NT2/D1 (cell line): ENCODE measurements at places on chromosomes 5 and 9.

- DNase-seq: no peak
These were observed 37.3 kb downstream of the MED27 start for GRCh38 chr9:132042324-132042723.

- DNase-seq: peak; percentile 13
These were observed 104.7 kb upstream of the GPR151 start for GRCh38 chr5:146620669-146621051.

DNA sequence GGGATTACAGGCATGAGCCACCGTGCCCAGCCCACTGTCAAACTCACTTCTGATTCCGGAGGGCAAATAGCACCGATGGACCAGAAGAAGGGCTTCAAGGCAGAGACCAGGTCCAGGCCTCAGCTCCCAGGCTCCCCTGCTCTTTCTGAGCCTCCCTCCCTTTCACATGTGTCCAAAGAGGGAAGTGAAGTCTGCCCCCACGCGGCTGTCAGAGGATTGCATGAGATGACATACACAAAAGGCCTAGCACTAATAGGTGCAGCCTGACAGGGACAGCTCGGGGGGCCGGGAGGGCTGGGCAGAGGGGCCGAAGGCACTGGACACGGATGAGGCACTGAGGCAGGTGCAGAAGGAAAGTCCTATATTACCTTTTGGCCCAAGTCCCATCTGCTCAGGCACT lies 16.1 kb downstream of the FBP1 start:
- DNase-seq: peak; percentile 18

GRCh38 chr9:72856972-72857623 lies 95.8 kb downstream of the ALDH1A1 start:
- peak; percentile 28 for DNase-seq

DNA sequence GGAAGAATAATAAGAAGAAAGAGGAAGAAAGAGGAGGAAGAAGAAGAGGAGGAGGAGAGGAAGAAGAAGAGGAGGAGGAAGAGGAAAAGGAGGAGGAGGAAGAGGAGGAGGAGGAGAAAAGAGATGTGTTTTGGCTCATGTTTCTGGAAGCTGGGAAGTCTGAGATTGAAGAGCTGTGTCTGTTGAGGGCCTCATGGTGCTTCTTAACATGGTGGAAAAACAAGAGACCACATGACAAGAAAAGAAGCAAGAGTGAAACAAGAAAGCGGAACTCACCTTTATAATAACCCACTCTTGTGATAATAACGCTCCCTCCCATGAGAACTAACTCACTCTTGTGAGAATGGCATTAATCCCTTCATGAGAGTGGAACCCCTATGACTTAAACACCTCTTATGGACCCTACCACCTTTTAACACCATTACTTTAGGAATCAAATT lies 36.1 kb upstream of the RANBP6 start:
- no peak for DNase-seq

DNA sequence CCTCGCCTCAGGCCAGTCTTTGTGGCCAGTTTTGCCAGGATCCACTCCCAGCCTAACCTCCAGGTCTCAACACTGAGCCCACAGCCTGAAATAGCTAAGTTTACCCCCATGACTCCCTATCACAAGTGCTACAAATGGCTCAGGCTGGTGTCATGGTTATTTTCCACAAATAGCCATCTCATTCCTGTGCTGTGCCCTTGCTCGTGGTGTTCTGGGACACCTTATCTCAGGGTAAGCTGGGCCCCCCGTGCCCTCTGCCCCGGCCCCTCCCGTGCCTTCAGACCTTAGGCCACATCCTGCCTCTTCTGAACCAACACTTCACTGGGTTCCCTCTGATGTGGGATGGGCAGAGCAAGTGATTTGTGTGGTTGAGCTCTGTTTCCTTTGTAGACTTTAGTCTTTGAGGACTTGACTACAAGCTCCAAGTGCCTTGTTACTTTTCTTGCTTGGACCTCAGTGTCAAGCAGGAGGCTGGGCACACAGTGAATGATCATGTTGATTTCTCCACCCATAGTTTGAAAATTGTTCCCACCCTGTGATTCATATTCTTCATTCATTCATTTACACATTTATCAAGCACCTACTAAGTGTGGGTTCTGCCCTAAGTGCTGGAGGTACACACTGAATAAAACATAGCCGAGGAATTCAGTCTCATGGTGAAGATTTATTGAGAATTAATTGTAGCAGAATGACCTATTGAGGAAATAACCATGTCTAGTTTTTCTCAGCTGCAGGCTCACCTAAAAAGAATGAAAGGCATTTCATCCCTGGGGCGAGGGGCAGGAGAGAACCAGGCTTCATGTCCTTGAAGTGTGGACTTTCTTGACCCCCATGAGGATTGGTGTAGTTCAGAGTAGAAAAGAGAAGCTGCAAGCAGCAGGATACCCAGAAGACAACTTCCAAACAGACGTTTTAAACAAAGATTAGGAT lies 84.5 kb upstream of the CTNNA1 start:
- no peak for DNase-seq

DNA sequence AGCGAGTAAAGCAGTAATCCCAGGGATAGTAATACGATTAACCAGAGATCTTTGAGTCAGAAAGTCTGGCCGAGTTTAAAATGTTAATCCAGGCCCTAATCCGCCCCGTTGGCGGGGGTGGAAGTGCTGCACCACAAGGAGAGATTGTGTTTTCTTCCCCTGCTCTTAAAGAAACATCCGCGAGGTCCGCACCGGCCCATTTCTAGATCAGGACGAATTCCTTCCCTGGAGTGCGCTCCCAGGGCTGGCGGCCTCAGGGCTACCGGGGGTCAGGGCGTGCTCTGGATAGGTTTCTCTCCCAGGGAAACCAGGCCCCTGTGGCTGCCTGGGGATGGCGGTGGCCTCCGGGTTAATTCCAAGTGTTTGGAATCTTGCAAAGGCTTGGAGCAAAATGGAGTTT lies 9.3 kb upstream of the NEUROG1 start:
- no peak for DNase-seq

- no peak for DNase-seq
These were observed 60.4 kb downstream of the COL15A1 start for GRCh38 chr9:99004115-99004514.

DNA sequence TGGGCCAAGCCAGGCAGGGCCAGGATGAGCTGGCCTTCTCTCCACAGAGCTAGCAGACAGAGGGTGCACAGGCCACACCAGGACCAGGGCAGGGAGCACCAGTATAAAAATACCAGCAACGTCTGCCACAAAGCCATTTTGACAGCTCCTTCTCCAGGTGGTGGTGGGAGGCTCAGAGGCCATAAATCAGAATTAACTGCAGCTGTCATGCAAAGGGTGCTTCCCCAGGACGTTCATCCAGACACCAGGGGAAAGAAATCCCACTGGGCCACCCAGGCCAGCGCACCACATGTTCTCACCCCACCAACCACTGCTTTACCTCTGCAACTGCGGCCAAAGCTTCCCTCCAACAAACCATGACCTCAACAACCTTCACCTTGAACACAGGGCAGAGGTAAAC lies 403.7 kb upstream of the TRPC7 start:
- DNase-seq: no peak

- peak; percentile 50 for DNase-seq
These were observed 158.7 kb downstream of the NMUR2 start for GRCh38 chr5:152246401-152246800.

GRCh38 chr9:25939126-25939525 lies 260.9 kb upstream of the TUSC1 start:
- DNase-seq: no peak

DNA sequence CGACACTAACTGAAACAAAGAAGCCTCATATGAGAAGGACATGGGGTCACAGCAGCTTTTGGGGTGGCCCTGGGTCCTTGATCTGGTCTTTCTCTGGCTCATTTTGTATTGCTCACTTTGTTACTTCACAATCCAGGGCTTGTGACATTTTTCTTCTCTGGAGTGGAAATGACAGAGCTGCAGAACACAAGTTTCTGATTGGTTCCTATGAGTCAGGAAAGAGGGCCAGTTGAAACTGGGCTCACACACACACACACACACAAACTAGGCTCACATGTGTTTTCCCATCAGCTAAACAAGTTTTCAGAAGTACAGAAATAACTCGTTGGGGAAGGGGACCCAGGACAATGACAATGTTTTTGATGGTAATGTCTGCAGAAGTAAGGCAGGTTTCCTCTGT lies 54.3 kb downstream of the TMC1 start:
- no peak for DNase-seq

DNA sequence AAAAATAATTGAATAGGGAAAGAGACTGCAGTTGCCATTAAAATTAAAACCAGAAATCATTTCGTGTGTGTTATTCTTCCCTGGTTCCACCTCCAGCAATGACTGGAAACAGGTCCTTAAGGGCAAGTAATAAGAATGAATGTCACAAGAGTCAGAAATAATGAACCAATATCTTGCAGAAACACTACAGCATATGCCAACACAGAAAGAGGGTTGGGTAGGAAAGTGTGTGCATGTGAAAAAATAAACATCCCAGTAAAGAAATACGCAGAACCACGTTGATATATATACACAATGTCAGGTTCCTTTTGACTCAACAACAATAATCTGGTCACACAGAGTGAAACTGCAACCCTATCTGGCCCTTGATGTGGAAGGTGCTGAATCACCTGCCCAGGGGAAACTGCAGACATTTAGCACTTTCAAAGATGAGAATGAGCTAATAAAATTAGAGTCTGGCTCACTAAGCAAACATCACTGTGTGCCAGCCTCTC lies 15.0 kb downstream of the HMHB1 start:
- DNase-seq: no peak
